ENCODE measurements at places on chromosomes 16 and 17.

DNA sequence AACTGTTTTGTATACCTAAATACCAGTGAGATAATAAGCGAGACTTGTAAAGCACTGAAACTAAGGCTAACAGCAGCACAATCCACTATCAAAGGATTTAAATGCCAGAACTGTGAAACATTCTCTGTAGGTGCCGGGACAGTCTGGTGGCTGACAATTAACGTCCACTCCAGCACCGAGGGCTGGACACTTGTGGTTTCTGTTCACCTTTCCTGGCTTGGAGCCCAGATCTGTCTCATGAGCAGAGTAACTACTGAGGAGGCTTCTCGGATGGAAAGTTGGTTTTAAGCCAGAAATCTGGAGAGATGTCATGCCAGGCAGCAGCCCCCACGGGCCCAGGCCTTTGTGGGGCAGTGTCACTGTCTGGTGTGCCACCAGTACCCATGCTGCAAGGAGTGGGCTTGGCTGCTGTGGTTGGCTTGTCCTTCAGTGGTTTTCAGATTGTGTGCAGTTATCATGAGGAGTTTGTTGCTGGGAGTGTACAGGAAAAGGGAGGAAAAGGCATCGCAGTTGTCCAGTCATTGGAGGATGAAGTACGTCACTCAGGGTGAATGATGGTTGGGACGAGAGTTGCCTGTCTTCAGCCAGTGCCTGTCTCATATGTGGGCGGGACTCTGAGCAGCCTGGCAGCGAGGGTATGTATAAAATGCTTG lies 35.5 kb downstream of the UBN1 start:
- DNase-seq: peak; percentile 98

DNA sequence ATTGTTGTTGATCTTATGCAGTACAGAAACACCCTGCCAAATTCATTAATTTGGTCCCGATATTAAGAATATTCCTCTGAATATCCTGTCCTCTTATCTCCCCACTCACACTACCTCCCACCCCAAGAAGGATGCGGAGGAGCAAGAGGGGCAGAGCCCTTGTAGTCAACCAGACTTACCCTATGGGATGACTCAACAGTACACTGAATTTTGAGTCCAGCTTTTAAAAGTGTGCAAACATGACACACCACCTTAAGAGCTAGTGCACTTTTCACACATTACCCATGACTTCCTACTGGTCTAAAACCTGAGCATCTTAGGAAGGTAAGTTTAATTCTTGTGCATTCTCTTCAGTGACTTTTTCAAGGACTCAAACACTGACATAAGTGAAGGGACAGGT lies 9.5 kb downstream of the USP22 start:
- DNase-seq: no peak

GRCh38 chr17:47685556-47686275 lies 8.2 kb upstream of the TBKBP1 start:
- DNase-seq: peak; percentile 65

- no peak for DNase-seq
These were observed 33.1 kb downstream of the SMARCE1 start for GRCh38 chr17:40614431-40615067.

- DNase-seq: peak; percentile 59
These were observed 41.4 kb downstream of the SMG6 start for GRCh38 chr17:2262135-2262587.

GRCh38 chr16:68659412-68660358 lies 14.6 kb downstream of the CDH3 start:
- DNase-seq: no peak

DNA sequence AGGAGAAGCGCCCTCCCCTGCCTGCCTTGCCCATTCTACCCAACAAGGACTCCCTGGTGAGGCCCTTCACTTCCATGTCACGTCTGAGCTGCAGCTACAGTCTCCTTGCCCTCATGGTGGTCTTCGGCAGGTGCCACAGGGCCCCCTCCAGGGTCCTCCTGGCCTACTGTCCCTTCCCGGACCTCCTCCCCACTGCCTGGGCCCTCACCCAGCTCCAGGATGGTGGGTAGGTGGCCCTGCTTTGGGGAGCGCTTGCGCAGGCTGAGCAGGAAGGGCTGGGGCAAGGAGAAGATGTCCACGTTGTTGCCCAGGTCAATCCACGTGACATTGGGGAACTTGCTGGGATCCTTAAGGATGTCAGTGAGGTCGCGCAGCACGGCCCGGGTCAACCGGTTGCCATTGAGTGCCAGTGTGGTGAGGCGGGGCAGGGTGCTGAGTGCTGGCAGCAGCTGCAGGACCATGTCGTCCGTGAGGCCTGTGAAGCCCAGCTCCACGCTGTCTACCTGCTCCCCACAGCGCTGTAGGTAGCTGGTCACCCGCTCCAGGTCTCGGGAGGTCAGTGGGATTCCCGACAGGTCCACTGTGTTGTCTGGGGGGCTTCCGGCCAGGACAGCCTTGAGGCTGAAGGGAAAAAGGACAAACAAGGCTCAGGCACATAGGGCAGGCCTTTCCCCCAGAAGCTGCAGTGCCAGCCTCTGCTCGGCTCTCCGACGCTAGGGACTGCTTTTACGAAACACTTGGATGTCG lies 28.3 kb downstream of the TRPV2 start:
- no peak for DNase-seq

DNA sequence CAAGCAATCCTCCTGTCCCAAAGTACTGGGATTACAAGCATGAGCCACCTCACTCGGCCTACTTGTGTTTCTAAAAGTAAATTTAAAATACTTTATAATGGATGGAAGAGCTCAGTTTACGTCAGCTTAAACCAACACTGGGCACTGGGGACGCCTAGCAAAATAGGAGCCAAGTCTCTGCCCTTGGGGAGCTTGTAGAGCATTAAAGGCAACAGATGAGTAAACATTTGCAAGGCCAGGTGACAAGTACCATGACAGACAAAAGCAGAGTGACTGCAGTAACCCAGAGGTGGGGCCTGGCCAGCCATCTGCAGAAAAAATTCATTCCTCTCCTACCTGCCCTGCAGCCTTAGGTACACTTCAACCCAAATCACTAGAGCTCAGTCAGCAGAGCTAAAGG lies 12.1 kb upstream of the NLK start:
- no peak for DNase-seq

DNA sequence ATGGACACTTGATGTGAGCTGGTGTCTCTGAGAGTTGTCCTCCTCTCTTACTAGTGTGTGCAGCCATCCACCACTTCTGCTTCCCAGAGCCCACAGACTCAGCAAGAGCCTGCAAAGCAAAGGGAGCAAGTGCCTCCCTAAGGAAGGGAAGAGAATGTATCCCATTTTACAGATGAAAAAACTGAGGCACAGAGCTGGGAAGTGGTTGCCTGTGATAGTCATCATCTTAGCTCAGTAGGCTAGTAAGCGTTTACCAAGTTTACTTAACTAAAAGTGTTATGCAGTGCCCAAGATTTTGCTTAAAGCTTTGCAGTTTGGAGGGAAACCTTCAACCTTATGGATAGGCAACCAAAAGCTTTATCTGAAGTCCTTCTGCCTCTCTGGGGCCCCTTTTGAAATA lies 23.0 kb upstream of the EFCAB13 start:
- DNase-seq: no peak

GRCh38 chr17:5962371-5962770 lies 107.8 kb upstream of the WSCD1 start:
- DNase-seq: no peak

GRCh38 chr16:79691007-79691406 lies 90.5 kb upstream of the MAF start:
- no peak for DNase-seq

GRCh38 chr16:86680162-86680561 lies 101.8 kb downstream of the FOXL1 start:
- peak; percentile 57 for DNase-seq

GRCh38 chr17:3772764-3773163 lies 28.2 kb downstream of the ITGAE start:
- DNase-seq: no peak

- DNase-seq: no peak
These were observed 670.9 kb downstream of the TOX3 start for GRCh38 chr16:51875834-51876600.

DNA sequence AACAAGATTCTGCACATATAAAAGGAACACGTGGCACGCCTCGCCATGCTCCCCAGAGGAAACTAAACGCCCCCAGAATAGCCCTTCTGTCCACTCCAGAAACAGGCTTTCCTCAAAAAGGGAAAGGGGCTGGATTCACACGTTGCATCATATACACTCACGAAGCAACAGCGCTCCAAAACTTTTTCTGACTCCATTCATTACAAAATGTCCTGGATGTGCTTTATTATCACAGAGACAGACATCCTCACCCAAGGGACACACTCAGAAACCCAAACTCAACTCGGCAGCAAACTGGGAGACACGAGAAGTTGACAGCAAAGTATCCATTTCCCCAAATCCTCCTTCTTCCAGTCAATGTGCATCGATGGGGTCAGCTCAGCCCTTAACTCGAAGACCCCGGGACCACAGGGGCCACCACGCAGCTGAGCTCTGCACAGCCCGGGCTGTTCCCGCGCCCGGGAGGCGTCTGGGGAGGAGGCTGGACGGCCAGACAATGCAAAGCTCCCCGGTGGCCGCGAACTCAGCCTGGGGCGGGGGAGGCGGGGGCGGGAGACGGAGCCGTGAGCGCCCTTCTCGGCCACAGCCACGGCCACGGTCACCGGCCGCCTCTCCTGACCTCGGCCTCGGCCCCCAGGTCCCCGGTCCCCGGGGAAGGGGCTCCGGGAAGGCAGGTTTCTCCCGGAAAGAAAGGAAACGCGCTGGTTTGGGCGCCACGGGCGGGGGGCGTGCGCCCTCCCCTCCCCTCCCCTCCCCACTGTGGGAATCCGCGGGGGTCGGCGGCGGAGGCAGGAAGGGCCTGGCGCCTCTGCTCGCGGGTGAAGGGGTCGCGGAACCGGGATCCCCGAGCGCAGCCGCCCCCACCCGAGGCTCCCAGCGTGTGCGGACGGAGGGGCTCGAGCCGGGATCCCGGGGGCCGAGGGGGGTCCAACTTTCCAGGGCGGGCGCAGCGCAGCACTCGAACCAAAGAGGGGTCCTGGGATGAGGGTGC lies 1.2 kb downstream of the NXN start:
- DNase-seq: no peak

GRCh38 chr17:41965694-41966462 lies 717 bp upstream of the CNP start:
- peak; percentile 91 for DNase-seq

DNA sequence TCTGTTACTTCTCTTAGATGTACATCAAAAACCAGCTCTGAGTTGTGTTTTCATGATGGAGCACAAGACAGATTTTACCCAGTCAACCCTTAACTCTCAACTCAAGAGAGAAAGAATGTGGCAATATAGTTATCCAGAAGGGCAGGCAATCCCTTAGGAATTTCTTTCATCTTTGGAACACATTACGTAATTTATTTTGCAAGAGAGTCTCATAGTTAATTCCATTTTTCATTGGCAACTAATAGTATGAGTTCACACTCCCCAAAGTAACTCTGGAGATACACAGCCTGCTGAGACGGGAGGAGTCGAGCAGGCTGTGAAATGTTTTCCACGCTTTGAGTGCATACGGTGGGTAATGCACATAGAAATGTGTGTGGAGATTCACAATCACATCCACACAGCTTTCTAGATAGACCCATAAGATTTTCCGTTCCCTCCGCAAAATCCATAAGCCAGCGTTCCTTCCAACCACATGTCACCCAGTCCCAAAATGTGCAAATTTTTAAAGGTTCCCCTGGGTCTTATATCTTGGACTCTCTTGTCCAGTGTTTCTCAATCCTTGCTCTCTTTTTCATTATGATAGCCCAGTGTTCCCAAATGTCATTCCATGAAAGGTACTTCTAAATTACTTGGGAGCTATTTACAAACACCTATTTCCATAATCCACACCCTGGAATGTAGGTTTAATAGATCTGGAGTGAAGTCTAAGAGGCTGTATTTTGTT lies 8.4 kb upstream of the CDRT4 start:
- DNase-seq: no peak

DNA sequence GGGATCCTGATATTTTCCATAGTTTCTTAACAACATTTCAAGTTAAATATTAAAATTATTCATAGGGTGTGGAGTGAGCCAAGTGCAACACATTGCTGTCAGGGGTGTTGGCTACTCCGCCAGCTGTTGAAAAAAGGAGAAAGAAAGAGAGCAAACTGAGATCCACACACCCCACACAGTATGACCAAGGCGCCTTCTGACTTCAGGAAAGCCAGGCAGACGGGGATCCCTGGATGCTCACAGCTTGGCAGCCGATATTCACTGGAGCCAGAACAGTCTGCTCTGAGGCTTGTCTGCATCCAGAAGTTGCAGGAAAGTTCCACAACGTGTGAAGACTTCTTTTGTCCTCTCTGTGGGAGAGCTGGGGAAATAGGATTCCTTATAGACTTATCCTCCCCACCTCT lies 9.3 kb downstream of the CHD9NB start:
- no peak for DNase-seq

GRCh38 chr16:57526498-57526897 lies 9.9 kb downstream of the CCDC102A start:
- no peak for DNase-seq

DNA sequence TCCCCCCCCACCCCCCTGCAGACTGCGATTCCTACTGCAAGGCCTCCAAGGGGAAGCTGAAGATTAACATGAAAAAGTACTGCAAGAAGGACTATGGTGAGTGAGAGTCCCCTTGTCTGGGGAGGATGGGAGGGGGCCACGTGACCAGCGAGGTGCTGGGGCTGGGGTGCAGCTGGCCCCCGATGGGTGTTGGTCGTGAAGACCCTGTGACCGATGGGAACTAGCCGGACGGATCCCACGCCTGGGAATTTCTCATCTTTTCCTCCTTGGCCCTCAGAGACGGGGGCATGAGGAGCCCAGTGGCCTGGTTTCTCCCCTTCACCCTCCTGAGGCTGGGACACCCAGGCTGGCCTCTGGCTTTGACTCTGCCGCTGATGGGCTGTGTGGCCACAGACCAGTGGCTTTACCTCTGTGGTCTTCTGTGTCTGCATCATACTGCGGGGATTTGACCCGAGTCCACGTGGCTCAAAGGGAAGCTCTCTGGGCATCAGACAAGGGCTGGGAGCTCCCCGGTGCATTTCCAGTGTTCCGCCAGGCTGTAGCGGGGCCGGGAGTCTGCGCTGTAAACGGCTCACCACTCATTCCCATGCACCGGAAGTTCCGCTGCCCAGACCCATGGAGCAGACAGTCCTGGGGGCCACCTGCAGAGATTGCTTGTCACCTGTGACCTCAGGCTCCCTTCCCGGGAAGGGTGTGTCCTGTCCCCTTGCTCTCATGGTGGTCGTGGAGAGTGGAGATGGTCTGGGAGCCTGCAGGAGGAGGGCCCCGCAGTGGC lies 200.0 kb downstream of the NTN1 start:
- no peak for DNase-seq

GRCh38 chr17:33038740-33039139 lies 47.1 kb downstream of the SPACA3 start:
- DNase-seq: peak; percentile 61
